ENCODE measurements at places on chromosomes 11 and 22. TPM values are rescaled to one million over a fixed set of nuclear protein-coding genes. Genes with fewer than 3 reads are reported as not detected.

- DNase-seq: no peak
Observed at GRCh38 chr11:6405052-6405667, 13.7 kb downstream of the APBB1 start.

DNA sequence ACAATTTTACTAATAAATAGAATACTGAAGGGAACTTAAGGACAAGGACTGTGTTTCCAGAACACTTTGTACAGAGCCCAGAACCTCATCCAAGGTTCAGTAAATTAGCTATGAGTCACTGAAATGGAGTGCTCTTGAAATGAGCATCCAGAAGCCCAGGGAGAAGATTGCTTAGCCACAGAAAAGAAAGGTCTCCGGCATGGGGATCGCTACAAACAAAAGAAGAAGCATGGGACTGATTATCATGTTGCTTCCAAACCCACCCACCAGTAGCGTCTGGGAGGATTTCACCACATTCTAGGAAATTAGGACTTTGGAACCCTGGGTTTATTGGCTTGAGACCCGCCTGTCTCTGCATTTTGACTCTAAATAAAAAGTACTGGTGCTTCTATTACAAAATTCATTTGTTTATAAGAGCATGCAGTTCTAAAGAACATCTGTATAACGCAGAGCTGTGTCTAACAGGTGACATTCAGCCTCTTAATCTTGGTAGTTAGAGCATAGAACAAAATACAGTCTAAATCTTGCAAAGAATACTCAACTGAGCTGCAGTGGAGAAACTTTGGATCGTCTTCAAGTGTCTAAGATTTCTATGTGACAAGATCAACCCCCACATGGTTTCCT is 35.9 kb upstream of the SESN3 start:
- DNase-seq: no peak

DNA sequence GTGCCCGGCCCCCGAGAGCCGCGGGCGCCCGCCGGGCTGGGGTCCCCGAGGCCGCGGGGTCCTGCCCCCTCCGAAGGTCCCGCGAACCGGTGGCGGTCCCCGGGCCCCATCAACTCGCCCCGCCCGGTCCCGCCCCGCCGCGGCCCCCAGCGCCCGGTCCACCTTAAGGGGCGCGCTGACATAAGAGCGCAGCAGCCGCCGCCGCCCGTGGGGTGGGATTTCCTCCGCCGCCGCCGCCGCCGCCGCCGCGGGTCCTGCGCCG is at the start of gene ZDHHC8:
Gene ZDHHC8, plus strand, starts transcription at position 208 of the 262 bp plus-strand sequence. CDS start 144 bp downstream, outside the sequence.
- no peak for DNase-seq

GRCh38 chr11:3165152-3165705 is at the start of gene OSBPL5:
OSBPL5 (minus strand) TSS chr11:3165310; CDS start chr11:3129148, 36,162 bp downstream.
- peak; percentile 68 for DNase-seq

DNA sequence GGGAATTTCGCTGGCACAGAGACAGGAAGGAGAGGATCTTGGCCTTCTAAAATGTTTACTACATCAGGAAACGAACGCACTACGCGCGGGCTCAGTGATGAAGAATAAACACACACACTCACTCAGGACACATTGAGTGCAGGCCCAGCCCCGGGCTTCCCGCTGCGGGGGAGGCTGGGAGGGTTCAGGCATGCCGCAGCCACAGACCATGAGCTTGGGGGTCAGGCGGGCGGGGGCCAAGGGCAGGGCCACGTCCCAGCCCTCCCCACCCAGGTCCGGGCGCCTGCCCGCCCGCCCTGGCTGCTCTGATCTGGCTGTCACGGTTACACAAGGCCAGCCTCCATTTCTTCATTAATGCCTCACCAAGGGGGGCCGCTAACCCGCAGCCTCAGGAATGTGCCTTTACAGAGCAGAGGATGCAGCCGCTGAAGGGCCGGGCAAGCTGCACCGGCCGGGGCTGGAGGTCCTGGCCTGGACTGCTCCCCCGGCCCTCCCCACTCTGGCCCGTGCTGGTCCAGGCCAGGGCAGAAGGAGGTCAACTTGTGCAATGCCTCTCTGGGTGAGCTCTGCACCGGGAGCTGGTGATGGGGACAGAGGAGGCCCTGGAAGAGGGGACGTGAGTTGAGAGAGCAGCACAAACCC is 41.7 kb downstream of the IGF2 start:
- DNase-seq: peak; percentile 51

- peak; percentile 59 for DNase-seq
Observed at GRCh38 chr22:29625090-29625825, 21.8 kb downstream of the NF2 start.

DNA sequence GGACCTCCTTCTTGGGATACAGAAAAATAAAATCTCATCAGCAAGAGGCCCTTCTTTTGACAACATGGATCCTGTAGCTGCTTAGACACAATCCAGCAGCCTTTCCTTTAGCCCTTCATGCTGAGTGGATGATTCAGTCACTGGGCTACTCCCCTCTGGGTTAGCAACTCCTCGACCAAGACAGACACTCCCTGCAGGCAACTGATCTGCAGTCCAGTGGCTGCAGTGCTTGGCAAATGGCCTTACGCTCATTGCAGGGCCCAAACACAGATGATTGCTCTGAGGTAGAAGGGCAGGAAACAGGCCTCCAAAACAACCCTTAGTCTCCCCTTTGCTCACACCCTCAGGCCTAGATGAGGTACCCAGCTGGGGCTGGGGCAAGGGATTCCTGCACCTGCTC is 73.2 kb upstream of the OPCML start:
- DNase-seq: no peak

- no peak for DNase-seq
Observed at GRCh38 chr11:115724666-115725065, 220.5 kb upstream of the CADM1 start.

- DNase-seq: no peak
Observed at GRCh38 chr11:33147559-33147958, 13.7 kb downstream of the CSTF3 start.

DNA sequence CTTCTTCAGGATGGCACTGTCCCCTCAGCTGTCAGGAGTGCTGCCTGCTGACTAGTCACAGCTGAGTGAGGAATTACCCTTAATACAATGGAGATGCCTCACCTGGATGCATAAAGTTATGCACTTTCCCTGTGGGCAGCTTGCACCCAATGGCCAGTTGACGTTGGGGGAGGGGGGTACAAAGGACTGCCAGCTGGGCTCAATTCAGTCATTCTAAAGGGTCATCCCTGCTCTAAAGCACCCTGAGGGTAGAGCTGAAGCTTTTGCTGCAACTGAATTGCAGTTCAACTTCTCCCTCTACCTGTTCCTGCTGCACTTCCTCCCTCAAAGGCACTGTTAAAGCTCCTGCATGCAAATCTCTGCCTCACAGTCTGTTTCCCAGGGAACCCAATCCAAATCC is 147.8 kb upstream of the SESN3 start:
- no peak for DNase-seq

DNA sequence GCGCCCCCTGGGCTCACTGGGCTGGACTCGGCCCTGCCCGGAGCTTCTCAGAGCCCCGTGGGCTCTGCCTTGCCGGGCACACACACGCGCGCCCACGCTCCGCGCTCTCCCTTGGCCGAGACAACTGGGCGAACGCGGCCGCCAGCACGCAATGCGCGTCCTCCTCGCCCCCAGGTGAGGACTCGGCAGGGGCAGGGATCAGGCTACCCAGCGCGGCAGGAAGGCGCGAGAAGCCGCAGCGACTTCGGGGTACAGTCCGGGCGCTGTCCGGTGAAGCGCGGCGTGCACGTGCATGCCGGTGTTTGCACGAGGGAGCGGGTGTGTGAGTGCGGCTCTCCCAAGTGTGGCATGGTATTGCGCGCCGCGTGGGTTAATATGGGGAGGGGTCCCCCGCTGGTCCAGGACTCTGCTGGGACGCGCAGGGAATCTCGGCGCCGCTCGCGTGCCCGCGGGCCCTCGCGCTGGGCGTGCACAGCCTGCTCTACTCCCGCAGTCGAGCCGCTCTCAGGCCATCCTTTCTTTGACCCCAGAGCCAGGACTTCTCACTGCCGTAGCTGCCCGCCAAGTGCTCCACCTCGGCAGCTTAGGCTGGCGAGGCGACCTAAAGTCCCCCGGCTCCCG is 5.4 kb downstream of the WNT7B start:
- DNase-seq: no peak

GRCh38 chr11:67486481-67487195 is 3.8 kb downstream of the AIP start:
- DNase-seq: no peak

DNA sequence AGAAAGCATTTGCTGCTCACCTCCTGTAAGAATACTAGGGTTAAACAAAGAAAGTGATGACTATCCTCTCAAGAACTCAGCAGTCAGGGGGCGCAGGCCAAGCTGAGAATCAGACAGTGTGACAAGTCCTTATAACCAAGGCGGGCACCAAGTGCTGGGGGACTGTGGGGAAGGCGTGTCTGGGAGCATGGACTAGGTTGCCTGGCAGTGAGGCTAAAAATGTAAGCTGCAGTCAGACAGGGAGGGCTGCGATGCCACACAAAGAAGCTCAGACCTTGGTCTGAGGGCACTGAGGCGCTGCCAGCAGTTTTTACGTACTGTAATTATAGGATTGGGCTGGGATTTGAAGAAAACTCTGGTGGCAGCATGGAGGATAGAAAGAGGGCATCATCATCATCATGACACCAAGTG is 73.7 kb downstream of the FLI1 start:
- no peak for DNase-seq

DNA sequence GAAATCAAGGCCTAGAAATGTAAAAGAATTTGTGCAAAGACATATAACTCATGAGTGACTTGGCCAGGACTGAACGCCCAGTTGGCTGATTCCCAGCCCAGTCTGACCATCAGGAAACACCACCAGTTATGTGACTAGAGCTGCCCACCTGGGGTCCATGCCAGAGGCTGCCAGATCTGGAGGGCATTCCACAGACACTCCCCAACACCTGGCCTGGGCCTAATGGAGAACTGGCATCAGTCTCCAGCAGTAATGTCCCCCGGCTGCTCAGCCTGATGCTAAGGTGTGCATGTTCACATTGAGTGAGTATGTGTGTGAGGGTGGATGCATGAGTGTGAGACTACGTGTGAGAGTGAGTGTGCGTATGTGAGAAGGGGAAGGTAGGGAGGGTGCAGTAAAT is 15.7 kb downstream of the PLAAT3 start:
- DNase-seq: no peak

DNA sequence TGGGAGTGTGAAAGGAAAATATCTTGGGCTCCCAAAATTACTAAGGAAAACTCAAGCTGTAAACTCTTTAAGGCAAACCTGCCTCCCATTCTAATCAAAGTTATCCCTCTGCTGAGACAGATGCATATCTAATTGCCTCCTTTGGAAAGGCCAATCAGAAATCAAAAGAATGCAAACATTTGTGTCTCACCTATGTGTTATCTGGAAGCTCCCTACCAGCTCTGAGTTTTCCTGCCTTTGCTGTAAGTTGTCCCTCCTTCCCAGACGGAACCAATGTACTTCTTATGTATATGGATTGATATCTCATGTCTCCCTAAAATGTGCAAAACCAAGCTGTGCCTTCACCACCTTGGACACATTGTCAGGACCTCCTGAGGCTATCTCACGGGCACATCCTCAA is 95.8 kb downstream of the AASDHPPT start:
- DNase-seq: no peak

DNA sequence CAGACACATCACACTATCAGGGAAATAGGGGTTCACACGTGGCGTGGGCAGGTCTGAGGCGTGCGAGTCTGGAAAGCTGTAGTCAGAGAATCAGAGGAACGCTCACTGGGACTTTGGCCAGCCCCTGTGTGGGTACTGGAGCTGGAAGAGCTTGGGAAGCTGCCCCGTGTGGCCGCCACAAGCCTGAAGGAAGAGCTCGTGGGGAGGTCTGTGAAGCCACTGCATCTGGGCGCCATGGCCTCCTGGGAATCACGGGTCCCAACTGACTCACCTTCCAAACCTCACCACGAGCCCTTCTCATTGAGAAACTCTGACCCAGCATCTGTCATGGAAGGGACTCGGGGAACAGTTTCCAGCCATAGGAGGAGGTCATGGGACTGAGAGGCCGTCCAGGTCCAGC is 5.9 kb upstream of the MRGPRF start:
- no peak for DNase-seq

DNA sequence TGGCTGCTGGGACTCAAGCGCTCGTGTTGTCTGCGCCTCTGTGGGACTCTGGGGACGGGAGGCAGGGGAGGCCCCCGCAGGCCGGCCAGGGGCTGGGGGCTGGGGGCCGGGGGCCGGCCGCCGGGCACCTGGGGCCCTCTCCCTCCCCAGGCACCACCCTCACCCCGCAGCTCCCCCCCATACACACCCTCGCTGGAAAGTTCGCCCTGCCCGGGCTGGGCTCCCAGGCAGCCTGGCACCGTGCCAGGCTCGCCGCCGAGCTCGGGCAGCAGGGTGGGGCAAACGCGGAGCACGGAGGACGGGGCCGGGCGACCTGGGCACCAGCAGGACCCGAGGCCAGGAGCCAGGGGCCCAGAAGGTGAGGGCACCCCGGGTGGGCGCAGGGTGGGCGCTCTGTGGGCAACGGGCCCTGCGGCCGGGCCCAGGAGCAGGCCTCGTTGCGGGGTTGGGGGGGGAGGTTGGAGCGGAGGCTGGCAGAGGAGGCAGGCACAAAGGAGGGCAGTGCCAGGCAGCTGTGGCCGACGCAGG is 76.7 kb upstream of the WNT7B start:
- DNase-seq: peak; percentile 87

- DNase-seq: no peak
Observed at GRCh38 chr11:69879729-69880005, 60.5 kb upstream of the FGF3 start.

- peak; percentile 94 for DNase-seq
Observed at GRCh38 chr22:41367039-41367679, 14.6 kb upstream of the TEF start.

DNA sequence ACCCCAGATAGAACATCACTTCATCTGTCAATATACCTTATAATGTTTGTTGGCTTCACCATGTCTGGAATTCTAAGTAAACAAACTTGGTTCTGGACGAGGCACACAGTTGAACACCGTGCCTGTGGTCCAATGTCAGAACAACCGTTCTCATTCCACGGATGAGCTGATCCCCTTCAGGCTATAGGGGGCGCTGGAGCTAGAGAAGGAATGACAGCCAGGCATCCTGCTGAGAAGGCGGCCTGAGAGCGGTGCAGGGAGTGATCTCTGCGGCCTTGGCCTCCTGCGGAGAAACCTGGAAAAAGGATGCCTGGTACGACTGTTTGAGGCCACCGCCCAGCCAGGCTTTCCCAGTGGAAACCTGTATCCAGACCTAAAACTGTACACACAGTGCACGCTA is 48.7 kb downstream of the FDX1 start:
- DNase-seq: no peak

DNA sequence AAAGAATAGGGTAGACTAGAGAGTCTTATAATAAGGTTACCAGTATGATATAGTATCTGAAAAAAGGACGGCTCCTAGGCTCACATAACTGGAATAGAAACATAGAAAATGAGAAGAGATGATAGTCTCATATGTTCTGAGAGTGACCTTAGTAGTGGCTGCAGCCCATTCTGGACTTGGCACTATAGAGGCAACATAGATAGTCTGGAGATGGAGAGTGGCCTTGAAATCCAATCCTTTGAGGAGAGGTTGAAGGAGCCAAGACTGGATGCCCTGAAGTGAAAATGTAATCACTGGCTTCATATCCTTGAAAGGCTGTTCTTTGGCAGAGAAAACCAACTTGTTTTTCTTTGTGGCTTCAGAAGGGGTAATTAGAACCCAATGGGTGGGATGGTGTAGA is 81.1 kb downstream of the STIM1 start:
- no peak for DNase-seq

Gene LINC01488
- total RNA-seq: not detected

Gene OR6A2
- total RNA-seq: 0.57 TPM

Gene SLC1A2
- 0.82 TPM for total RNA-seq

Gene CELSR1
- 38.2 TPM for total RNA-seq

Gene STIM1
- 65.0 TPM for total RNA-seq

Gene OR4C3
- not detected for total RNA-seq

Gene CSRP3
- total RNA-seq: not detected

Gene DDI1
- total RNA-seq: 2.8 TPM

Gene C11orf16
- total RNA-seq: not detected

Gene RAG2
- total RNA-seq: not detected

Data from prostate gland (tissue), 2 donors.